ENCODE measurements at places on chromosomes 5 and 9. TPM values are rescaled to one million over a fixed set of nuclear protein-coding genes. Genes with fewer than 3 reads are reported as not detected.

DNA sequence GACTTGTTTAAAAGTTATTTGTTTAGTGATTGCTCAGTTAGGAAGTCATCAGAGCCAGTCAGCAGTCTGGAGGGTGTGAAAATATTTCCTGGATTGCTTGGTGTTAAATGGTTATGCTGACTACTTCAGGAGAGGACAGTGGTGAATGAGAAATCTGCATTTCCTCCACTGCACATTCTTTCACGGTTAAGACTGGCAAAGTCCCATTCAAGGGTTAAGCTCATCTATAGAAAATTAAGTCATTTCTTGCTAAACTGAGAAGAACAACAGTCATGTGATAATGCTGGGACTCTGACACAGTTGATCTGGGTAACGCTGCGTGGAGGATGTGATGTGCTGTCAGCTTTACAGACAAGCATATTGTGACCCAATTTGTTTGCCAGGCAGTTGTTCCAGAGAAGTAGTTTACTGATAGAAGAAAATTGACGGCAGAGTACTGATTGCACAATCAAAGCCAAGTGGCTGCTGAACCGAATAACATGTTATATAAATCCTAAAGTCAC is 80.4 kb downstream of the GRAMD2B start:
- no peak for DNase-seq
- no peak overlapping the region for H3K4me3 ChIP-seq
- no peaks in the 10 kb centered on the region for H3K4me1 ChIP-seq
- no peaks in the 10 kb centered on the region for H3K36me3 ChIP-seq

GRCh38 chr5:150485693-150486401 is 22.1 kb upstream of the NDST1 start:
- DNase-seq = peak; percentile 68
- H3K36me3 ChIP-seq = no peaks in the 10 kb centered on the region
- H3K27ac ChIP-seq = peak overlapping the region; percentile 90

GRCh38 chr5:35954175-35954574 is 15.8 kb upstream of the CAPSL start:
- no peak overlapping the region for H3K27ac ChIP-seq
- no peak overlapping the region for H3K4me3 ChIP-seq
- DNase-seq = no peak
- no peaks in the 10 kb centered on the region for H3K4me1 ChIP-seq
- H3K27me3 ChIP-seq = peaks cover 36% of the 10 kb centered on the region
- H3K36me3 ChIP-seq = no peaks in the 10 kb centered on the region

PTGR1 gene
- 46.3 TPM for total RNA-seq

MARCOL gene
- total RNA-seq = not detected

C5orf58 gene
- not detected for total RNA-seq

Data from mesothelial cell of epicardium (in vitro differentiated cells).